ENCODE measurements at places on chromosomes 6 and 20.

DNA sequence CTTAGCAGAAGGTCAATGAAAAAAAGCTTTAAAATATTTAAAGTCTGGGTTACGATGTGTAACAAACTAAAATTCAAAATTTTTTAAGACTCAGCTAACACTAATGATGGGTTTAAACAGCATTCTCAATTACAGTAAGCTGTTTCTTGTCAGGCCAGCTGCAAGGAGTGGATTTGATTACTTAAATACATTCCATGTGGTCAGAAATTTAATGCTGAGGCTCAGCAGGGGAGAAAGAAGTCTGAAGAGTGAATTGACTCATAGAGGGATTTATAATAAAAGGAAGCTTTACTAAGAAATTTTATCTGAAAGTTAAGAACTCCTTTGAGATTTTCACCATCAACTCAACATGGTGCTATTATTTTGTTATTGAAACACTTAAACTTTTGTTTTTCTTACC, 398.6 kb downstream of the KHDRBS2 start:
- DNase-seq = no peak

DNA sequence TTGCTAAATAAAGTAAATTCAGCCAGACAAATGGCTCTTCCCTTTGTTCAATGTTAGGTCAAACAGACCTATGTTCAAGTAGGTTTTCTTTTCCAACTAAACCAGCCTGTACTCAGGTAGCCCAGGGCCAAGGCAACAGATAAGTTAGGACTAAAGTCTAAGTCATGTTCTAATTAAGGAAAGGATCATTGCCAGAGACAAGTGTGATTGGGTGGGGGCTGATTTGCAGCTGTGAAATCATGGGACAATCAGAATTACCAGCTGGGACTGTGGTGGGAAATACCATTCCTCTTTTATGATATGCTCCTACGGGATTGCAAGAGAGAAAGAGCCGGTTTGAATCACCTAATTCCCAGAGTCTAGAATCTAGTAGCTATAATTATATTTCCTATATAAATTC, 4.2 kb upstream of the FBXO30 start:
- DNase-seq = no peak

DNA sequence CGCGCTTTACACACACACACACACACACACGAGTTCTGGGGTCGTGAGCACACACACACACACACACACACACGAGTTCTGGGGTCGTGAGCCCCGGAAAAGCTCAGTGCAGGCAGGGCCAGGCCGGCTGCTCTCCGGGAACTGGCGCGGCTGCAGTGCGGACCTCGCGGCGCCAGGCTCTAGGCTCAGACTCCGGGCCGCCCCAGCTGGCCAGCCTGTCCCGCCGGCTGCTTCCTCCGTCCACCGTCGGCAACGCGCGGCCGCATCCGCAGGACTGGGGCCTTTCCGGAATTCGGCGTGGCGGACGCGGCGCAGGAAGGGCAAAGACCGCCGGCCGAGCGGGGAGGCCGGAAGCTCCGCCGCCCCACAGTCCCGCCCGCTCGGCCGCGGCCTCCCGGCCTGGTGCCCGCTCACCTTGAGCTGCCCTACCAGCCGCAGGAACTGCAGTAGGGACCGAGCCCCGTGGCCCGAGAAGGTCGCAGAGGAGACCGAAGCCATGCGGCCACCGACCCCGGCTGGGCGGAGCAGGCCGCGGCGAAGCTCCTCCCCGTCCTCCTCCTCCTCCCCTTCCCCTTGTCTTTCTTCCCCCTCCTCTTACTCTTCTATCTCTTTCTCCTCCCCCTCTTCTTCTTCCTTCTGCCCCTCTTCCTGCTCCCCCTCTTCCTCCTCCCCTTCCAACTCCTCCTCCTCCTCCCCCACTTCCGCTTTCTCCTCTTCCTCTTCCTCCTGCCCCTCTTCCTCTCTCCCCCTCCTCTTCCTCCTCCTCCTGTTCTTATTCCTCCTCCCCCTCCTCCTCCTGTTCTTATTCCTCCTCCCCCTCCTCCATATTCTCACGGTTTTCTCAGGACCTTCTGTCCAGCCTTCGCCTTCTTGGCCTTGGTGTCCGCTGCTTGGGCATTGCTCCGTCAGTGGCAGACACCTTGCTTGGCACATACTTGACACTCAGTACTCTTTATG, at the start of gene HDDC2:
Gene HDDC2 (minus strand): TSS at position 533 of the 957 bp plus-strand sequence. CDS start 35 bp downstream, at position 498.
- peak; percentile 71 for DNase-seq

- no peak for DNase-seq
Observed at GRCh38 chr6:118932421-118932820, 2.5 kb downstream of the MCM9 start.

- no peak for DNase-seq
Observed at GRCh38 chr6:16697437-16698161, 63.7 kb downstream of the ATXN1 start.

DNA sequence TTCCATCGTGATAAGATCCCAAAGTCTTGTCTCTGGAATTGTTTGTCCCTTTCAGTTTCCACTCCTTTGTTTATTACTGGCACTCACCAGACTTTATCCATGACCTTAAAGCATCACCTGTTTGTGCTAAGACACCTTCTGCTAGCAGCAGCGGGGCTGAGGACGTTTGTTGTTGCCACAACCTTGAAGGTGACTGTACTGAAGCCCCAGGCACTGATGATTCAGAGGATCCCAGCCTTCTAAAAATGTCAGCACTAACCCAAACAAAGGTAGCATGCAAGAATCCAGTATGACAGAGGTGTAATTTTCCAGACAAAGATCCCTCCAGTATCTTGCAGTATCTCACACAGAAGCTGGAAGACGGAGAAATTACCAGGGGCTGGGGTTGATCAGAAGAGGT, 28.9 kb upstream of the SMIM8 start:
- DNase-seq = no peak

DNA sequence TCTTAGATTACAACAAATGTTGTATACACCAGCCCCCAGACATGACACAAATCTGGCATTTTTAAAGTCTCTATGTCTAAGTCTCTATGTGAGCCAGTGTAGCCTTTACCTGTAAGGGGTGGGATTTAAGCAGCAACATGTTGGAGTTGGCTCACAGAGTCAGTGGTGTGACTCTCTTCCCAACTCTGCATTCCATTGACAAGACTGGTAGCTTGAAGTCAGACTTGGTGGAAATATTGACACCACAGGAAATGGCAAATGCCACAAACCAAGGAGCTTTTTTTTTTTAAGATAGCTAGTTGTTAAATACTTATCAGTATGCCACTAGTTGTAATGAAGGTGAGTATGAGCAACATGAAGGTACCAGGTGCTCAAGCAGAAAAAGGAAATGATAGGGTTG, 103.1 kb upstream of the SMLR1 start:
- DNase-seq = no peak

DNA sequence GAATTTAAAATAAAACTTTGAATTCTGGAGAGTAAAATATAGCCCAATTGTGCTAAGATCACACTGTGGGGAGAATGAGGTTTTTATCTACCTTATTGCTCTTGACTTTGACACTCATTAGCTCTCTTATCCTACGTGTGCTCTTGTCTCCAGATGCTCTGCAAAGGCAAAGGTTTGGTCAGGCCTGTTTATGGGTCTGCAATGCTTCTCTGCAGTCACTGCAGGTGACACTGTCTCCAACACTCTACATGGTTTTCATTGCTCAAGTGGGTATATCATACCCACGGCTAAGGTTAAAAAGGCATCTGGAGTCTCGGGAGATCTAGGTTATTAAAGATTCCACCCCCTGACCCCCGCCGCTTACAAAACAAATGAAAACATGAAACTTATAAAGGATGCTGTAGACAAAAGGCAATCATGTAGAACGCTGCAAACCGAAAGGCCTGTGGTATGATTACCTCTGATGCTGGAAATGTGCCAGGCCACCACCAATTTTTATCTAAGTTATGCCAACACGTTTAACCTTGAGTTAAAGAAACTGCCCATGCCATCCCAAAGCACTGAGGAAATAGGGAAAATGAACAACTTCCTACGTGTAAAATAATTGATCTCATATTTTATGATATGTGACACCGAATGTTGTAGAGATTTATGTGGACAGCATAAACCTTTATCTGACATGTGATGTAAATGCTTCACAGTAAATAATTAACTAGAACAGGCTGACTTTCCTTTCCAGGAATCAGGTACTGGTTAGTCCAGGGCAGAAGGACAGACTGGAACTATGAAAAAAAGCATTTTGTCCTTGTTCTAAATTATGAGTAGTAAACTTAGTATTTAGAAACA, 238.2 kb upstream of the NOX3 start:
- no peak for DNase-seq

GRCh38 chr6:1502041-1502440, 107.7 kb upstream of the FOXC1 start:
- DNase-seq = peak; percentile 97

GRCh38 chr20:46939031-46939965, 44.7 kb downstream of the EYA2 start:
- DNase-seq = peak; percentile 45

GRCh38 chr20:58481481-58482021, 33.6 kb downstream of the APCDD1L start:
- no peak for DNase-seq

- no peak for DNase-seq
Observed at GRCh38 chr20:10631126-10631525, 42.7 kb downstream of the JAG1 start.

GRCh38 chr6:73671911-73672685, 18.3 kb upstream of the SLC17A5 start:
- no peak for DNase-seq

GRCh38 chr6:49556429-49556837, 6.0 kb downstream of the C6orf141 start:
- no peak for DNase-seq

GRCh38 chr20:48880981-48881657, 40.4 kb upstream of the ARFGEF2 start:
- DNase-seq = peak; percentile 34

- no peak for DNase-seq
Observed at GRCh38 chr6:43951063-43951755, 176.0 kb downstream of the MRPL14 start.

GRCh38 chr20:22489626-22490286, 94.6 kb downstream of the FOXA2 start:
- no peak for DNase-seq

GRCh38 chr20:12305188-12305950, 387.7 kb downstream of the BTBD3 start:
- peak; percentile 21 for DNase-seq

DNA sequence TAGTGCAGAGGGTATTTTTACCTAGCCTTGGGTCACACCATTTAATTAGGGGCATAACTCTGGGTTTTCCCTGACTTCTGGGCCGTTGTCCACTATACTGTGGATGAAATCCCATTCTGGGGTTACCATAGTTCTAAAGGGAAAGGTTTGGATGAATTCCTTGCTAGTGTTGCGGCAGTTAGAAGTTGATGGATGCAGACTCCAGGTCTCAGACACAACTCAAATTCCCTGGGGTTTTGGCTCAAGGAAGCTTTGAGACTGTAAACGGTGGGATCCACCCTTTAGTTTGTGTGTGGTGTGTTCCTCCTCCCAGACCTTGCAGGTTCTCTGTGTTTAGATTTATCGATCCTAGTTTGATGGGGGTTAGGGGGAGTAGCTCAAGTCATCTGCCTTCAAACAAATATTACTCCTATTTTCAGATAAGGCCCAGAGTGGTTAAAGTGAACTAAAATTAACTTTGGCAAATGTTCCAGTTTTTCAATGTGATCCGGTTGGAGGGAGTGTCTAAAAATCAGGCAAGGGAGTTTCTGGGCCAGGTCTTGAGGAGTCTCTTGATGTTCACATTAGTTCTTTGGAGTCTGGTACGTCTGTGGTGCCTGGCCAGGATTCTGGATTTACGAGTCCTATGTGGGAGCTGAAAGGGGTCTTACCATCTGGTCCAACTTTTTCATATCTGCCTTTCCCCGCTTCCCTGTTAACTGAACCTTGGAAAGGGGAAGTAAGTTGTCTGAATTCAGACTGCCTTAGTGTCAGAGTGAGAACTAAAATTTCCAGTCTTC, 1.5 kb downstream of the RALY start:
- peak; percentile 36 for DNase-seq

All from NCI-H2171 treated with DMSO at 0.1 percent for 48 hours (cell line).